ENCODE measurements at places on chromosomes 12 and 14.

DNA sequence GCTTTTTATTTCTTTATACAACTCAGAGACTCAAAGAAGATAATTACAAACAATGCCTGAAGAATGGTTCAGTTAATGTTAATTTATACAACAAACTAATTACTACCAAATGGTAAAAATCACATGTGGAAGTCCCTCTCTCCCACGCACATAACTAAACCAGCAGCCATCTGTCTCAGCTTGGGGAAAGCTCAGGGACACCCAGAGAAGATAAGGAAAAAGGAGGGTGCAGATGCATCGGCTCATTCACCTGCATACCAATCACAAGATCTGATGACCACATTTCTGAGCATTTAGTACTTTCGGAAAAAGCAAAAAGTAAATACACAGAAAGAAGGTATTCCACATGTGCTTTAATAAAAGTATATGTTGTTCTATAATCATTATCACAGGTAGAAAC lies 136.3 kb downstream of the SOX5 start:
- no peak overlapping the region for H3K4me3 ChIP-seq
- H3K36me3 ChIP-seq, result no peaks in the 10 kb centered on the region

DNA sequence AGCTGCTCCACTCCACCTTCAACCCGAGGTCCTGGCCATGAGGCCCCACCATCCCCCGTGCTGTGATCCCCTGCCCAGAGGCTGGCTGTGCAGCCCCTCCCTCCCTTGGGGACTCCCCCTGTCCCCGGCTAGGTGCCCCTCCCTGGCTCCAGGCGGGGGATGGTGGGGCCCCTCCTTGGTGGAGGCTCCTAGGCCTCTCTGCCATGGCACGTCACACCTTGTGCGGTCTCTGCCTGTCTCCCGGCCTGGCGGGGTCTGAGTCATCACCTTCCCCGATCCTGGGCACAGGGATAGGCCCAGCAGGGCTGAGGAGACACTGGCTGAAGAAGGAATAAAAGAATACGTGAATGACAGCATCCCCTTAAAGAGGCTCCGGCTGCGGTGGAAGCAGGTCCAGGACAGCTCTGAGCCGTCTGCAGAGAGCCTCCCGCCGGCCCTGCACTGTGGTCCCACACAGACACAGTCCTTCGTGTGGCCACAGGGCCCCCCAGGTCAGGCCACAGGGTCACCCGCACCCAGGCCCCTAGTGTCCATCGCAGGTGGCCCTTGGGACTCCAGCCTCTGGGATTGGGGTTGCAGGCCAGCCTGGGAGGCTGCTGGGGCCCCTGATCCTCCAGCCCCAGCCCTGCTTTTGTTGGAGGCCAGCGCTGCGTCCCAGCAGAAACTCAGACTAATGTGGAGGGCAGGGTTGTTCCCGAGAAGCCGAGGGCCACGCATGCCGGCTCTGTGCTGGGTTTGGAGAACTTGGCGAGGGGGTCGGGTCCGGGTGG lies 43.6 kb downstream of the KIF26A start:
- no peaks in the 10 kb centered on the region for H3K27me3 ChIP-seq
- no peak overlapping the region for H3K4me3 ChIP-seq
- H3K4me1 ChIP-seq, result peaks cover 6% of the 10 kb centered on the region
- no peak for DNase-seq
- H3K27ac ChIP-seq, result no peak overlapping the region

DNA sequence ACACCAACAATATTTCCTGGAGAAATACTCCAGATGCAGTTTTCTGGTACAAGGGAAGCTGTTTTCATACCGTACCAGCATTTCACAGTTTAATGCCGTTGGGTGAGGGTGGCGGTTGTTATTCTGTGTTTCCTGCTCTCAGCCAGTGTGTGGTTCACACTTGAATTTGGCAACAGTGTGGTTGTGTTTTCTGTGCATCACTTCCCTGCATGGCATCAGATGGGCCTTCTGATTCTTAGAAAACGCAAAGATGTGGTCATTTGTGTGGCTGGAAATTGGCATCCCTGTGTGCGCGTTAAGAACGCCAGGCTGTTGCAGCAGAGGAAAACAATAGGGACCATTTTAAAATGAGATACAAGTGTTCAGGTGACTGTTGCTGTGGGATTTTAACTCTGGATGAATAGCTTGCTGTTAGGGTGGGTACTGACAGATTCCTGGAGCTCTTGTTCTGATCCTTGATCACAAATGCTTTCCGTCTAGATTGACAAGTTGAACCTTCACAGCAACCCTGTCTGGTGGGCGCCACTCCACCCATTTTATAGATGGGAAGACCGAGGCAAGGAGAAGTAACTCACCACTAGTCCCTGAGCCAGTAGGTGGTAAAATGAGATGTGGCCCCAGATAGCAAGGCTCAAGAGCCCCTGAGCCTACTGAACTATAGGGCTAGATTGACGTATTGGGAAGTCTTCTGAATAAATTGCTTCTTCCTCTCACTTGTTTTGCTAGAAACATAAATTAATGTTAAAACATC lies 231.2 kb downstream of the CHST11 start:
- H3K4me3 ChIP-seq, result no peak overlapping the region
- H3K27me3 ChIP-seq, result no peaks in the 10 kb centered on the region
- H3K4me1 ChIP-seq, result peaks cover 33% of the 10 kb centered on the region
- no peak for DNase-seq

GRCh38 chr14:64730681-64731080 lies 26.5 kb downstream of the PLEKHG3 start:
- no peak overlapping the region for H3K4me3 ChIP-seq
- H3K4me1 ChIP-seq, result peaks cover 14% of the 10 kb centered on the region
- DNase-seq, result no peak
- no peak overlapping the region for H3K27ac ChIP-seq
- no peaks in the 10 kb centered on the region for H3K27me3 ChIP-seq

DNA sequence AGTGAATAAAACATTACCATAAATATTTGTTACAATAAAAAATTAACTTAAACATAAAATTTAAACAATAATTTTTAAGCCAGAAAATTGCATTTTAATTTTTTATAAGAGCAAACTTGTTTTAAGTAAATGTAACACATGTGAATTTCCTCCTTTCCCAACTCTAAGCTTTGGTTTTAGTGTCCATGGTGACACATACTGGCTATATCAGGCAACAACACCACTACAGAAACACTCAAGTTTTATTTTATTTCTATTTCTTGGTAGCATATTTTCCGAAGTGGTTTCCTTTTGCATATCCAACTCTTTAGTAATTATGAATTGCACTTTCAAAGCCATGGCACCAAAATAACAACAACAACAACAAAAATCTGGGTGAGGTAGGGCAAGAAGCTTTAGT lies 2.2 kb downstream of the NELL2 start:
- H3K4me1 ChIP-seq, result peaks cover 22% of the 10 kb centered on the region
- no peak overlapping the region for H3K4me3 ChIP-seq
- DNase-seq, result no peak
- H3K27ac ChIP-seq, result no peak overlapping the region
- H3K27me3 ChIP-seq, result no peaks in the 10 kb centered on the region

GRCh38 chr12:57803319-57803893 lies 15.1 kb downstream of the AVIL start:
- H3K36me3 ChIP-seq, result no peaks in the 10 kb centered on the region
- H3K4me3 ChIP-seq, result no peak overlapping the region
- H3K4me1 ChIP-seq, result peaks cover 7% of the 10 kb centered on the region
- H3K27me3 ChIP-seq, result no peaks in the 10 kb centered on the region

DNA sequence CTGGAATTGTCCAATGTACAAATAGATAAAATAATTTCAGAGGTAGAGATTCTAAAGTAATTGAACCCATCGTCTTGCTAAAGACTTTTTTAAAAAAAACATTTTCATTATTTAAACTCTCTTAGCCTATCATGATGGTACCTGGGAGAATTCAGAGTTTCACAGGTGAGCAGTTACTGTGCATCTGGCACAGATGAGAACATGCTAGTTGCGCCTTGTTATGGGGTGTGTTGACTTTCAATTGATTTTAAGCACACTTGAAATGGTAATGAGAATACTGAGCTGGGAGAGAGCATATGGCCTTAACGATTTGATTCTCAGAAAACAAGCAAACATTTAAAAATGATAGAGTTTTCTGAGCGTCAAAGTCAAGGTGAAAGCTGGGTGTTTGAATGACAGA lies 66.6 kb downstream of the FLRT2 start:
- H3K27me3 ChIP-seq, result no peaks in the 10 kb centered on the region
- no peaks in the 10 kb centered on the region for H3K36me3 ChIP-seq
- DNase-seq, result no peak
- no peaks in the 10 kb centered on the region for H3K4me1 ChIP-seq

GRCh38 chr12:105949391-105949790 lies 189.4 kb downstream of the NUAK1 start:
- H3K4me3 ChIP-seq, result no peak overlapping the region
- H3K27ac ChIP-seq, result no peak overlapping the region
- H3K27me3 ChIP-seq, result no peaks in the 10 kb centered on the region
- DNase-seq, result no peak
- H3K36me3 ChIP-seq, result no peaks in the 10 kb centered on the region

- peaks cover 21% of the 10 kb centered on the region for H3K4me1 ChIP-seq
- peaks cover 21% of the 10 kb centered on the region for H3K36me3 ChIP-seq
- DNase-seq, result no peak
Observed at GRCh38 chr12:56040963-56041551, 661 bp upstream of the RPS26 start.

DNA sequence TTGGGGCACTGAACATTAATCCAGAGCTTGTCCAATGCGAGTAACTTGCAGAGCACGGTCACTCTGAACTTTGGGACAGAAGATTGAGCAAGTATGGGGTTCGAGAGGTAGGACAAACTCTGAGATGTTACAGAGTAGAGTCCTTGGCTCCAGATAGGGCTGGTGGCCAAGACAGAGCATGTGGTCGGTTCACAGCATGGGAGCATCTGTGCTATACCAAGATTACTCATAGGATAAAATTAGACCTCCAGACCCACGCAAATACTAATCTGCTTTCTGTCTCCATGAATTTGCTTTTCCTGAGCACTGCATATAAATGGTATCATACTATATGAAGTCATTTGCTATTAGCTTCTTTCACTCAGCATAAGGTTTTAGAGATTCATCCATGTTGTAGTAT lies 93.4 kb upstream of the TBX5 start:
- H3K4me3 ChIP-seq, result no peak overlapping the region
- no peak for DNase-seq
- no peaks in the 10 kb centered on the region for H3K36me3 ChIP-seq
- no peak overlapping the region for H3K27ac ChIP-seq

DNA sequence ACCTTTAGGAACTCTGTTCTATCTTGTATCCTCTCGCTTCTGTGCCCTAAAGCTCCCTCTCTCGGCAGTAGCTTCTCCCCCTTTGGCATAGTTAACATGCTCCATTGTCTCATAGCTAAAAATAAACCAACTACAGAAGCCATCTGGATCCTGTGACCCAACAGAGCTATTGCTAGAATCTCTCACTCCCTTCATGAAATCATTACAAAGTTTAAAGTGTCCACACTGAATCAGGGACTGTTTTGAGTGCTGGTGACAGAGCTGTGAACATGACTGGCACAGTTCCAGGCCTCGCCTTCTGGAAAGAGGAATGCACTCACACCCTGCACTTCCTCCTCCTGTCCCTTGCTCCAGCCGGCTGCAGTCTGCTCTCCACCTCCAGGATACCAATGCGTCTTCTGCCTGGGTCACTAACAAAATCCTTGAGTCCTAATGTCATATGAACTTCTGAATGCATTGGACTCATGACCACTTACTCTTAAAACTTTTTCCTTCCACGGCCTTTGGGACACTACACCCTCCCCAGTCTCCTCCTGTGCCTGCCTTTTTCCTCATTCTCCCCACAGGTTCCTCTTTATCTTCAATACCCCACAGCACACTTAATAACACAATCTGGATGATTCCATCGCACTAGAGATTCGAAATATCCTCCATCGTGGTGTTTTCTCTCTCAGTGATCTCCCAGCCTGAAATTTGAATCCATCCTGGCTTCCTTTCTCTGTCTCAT lies 13.2 kb downstream of the PLBD1 start:
- no peak overlapping the region for H3K27ac ChIP-seq
- no peak overlapping the region for H3K4me3 ChIP-seq
- H3K36me3 ChIP-seq, result no peaks in the 10 kb centered on the region
- no peaks in the 10 kb centered on the region for H3K27me3 ChIP-seq
- peaks cover 12% of the 10 kb centered on the region for H3K4me1 ChIP-seq
- no peak for DNase-seq

GRCh38 chr14:41047763-41048162 lies 558.9 kb upstream of the LRFN5 start:
- H3K4me1 ChIP-seq, result no peaks in the 10 kb centered on the region
- no peaks in the 10 kb centered on the region for H3K36me3 ChIP-seq
- no peaks in the 10 kb centered on the region for H3K27me3 ChIP-seq
- DNase-seq, result no peak

- H3K4me3 ChIP-seq, result no peak overlapping the region
- H3K4me1 ChIP-seq, result peaks cover 50% of the 10 kb centered on the region
- H3K36me3 ChIP-seq, result peaks cover 5% of the 10 kb centered on the region
- H3K27me3 ChIP-seq, result no peaks in the 10 kb centered on the region
- H3K27ac ChIP-seq, result peak overlapping the region; percentile 88
Observed at GRCh38 chr12:55972042-55972441, 1.8 kb upstream of the RAB5B start.

Measured in vagina (tissue), 2 donors.